ENCODE measurements at places on chromosomes 6 and 20.

GRCh38 chr6:29414588-29414987 lies at the start of gene OR12D1:
OR12D1 (plus strand) TSS chr6:29414928.
- DNase-seq: no peak

GRCh38 chr20:45780159-45780558 lies 11.5 kb downstream of the WFDC3 start:
- no peak for DNase-seq

DNA sequence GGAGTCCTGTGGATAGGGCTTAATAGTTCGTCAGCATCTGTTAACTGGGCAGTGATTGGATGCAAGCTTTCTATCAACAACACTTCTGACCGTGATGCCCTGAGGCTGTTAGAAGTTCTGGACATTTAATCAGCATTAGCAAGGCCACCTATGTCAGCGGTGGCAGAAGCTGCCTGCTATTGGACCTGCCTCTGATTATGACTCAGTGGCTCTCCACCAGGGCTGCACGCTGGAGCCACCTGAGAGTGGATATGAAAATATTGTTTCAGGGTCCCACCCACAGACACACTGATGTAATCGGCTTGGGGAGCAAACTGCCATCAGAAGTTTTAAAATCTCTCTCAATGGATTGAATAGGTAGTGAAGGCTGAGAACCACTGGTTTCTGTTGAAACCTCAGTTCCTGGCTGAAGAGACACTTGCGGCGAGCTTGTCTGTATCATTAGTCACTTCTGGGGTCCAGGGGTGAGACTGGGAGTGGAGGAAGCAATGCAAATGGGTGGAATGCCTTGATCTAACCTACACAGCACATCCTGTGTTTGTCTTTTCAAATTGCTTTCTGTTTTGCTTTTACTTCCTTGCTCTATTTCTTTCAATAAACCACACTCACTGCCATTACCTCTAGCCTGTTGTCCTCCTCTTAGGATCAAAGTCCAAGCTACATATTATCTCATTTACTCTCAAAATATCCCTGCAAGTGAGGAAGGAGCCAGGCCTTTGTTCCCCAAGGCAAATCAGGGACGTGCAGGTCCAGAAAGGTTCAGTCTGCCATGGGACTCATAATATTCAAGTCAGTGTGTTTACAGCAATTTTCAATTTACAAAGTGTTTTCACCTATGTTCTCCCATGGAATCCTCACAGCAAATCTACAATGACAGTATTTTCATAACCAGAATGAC lies 4.2 kb downstream of the CLIC5 start:
- peak; percentile 32 for DNase-seq

DNA sequence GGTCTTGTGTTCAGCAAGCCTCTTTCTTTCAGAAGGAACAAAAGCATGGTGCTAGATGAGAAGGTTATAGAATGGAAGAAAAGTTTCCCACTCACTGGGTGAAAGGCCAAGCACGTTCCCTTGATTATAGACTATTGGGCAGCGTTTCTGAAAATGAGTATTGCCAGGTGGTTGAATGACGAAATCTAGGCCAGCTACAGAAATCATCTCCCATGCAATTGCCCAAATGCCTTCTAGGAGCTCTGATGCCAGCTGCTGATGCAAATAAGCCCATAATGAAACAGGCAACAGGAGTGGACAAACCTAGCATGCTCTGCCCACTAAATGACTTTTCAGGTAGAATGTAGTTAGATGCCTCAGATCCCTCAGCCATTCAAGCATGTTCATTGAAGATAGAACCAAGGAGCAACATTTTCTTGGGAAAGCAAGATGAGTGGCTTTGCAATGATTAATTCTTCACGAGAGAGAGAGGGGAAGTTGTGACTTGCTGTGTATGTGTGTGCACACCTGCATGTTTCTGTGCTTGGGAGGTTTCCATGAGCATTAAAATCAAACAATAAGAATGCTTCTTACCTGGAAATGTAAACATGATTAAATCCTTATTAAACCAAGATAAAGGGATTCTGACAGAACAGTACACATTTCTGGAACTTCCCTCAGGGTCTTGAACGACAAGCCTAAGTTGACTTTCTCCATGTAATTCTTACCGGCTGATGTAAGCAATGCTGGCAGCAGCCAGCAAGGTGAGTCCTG lies 43.6 kb downstream of the ADTRP start:
- no peak for DNase-seq

- DNase-seq: no peak
Measured at GRCh38 chr20:13251106-13251903, 30.2 kb downstream of the ISM1 start.

- DNase-seq: no peak
Measured at GRCh38 chr20:1389703-1390580, 2.9 kb downstream of the FKBP1A start.

DNA sequence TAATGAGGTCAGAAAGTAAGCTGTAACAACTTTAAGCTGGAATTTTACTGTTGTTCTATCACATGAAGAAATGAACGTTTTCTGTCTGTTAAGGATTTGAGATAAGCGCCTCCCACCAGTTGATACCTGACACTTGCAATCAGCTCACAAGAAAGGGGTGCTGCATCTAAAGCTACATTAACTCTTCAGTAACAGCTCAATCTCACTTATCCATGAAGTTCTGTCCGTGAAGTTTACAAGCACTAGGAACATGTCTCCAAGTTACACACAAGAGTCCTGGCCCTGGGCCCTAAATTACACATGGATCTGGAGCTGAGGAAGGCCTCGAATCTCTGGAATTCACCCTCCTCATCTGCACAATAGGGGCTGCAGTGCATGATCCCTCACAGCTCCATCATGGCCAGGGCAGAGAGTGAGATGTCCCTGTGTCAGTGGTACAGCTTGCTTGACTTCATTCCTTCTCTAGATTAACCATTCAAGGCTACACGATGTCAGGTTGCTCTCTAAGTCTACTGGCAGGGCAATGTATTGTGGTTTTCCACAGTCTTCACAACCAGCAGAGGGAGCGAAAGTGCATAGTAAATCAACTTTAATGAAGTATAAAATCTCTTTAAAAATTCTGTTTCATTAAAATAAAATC lies 182.4 kb upstream of the MCHR2 start:
- DNase-seq: no peak
